ENCODE measurements at places on chromosomes 6 and 20.

GRCh38 chr6:124389127-124389526, 573.1 kb upstream of the RNF217 start:
- no peaks in the 10 kb centered on the region for H3K36me3 ChIP-seq
- H3K4me3 ChIP-seq: no peak overlapping the region
- H3K27me3 ChIP-seq: no peaks in the 10 kb centered on the region
- no peak for DNase-seq
- no peaks in the 10 kb centered on the region for H3K4me1 ChIP-seq

DNA sequence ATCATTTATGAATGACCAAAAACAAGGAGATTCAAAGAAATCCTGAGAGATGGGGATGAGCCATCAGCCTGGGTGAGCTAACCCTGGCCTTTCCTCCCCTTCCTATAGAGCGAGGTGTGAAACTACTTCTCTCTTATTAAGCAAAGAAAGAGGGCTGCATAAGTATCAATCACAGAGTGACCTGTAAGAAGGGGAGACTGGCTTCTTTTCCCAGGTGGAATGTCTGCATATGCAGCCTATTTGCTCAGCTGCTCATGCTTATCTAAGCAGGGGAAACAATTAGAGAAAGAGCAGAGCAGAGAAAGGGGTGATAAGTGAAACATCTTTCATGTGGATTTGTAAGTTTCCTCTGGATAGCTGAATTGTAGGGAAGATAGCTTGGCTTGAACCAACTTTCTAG, 160.0 kb downstream of the PKHD1 start:
- no peaks in the 10 kb centered on the region for H3K36me3 ChIP-seq
- no peak overlapping the region for H3K4me3 ChIP-seq
- H3K27ac ChIP-seq: no peak overlapping the region
- no peaks in the 10 kb centered on the region for H3K27me3 ChIP-seq
- H3K4me1 ChIP-seq: no peaks in the 10 kb centered on the region
- no peak for DNase-seq

DNA sequence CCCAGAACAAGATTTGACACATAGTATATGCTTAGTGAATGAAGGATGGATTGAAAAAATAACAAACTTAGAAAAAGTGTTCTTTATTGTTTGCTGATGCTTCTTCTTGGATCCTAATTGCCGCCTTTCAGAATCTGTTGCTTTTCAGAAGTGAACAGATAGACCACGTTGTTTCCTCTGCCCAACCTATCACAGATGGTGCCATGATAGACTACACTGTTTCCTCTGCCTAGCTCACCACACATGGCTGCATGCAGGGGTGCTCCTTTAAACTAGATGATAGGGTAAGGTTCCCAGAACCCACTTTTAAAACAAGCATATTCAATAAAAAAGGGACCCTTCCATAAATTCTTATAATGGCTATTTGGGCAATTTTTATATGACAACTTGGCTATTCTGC, 4.6 kb upstream of the RGS17 start:
- H3K4me3 ChIP-seq: no peak overlapping the region
- H3K27me3 ChIP-seq: peaks cover 8% of the 10 kb centered on the region
- no peak overlapping the region for H3K27ac ChIP-seq
- peaks cover 6% of the 10 kb centered on the region for H3K4me1 ChIP-seq
- H3K36me3 ChIP-seq: no peaks in the 10 kb centered on the region

DNA sequence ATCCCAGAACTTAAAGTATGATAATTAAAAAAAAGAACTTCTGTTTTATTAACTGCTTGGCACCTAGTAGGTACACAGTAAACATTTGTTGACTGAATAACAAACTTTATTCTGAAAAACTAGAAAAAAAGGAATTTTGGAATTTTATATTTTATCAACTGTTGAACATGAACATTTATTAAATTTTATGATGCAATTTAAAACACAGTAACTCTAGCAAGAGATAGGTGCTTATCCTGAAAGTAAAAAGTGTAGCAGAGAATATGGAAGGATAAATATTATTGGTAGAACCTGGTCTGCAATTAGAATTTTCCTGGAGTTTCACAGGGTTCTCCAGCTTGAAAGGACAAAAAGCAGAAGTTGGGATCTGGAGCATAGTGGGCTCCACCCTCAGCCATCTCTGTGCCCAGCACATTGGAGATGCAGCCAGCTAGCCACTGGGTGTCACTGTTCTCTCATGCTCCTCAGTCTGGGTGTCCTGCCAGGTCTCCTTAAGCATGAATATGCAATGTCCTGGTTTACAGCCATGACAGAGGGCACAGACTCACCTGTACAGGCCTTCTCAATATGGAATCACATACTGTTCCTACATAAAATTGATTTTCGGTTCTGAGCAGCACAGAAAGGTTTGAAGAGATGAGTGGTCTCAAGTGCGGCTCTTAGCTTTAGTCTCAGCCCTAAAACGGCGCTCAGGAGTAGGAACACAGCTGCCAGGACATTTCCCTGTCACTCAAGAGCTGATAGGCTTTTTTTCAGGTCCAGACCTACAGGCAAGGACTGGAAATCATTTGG, 31.7 kb upstream of the IL20RA start:
- H3K36me3 ChIP-seq: no peaks in the 10 kb centered on the region
- H3K27ac ChIP-seq: no peak overlapping the region
- peak; percentile 12 for DNase-seq
- no peaks in the 10 kb centered on the region for H3K4me1 ChIP-seq
- no peaks in the 10 kb centered on the region for H3K27me3 ChIP-seq
- no peak overlapping the region for H3K4me3 ChIP-seq

GRCh38 chr20:8855315-8855714, 213.6 kb upstream of the PLCB4 start:
- H3K27ac ChIP-seq: no peak overlapping the region
- H3K4me1 ChIP-seq: no peaks in the 10 kb centered on the region
- no peak for DNase-seq
- no peaks in the 10 kb centered on the region for H3K36me3 ChIP-seq

GRCh38 chr6:19715167-19715551, 122.0 kb upstream of the ID4 start:
- H3K27ac ChIP-seq: no peak overlapping the region
- H3K36me3 ChIP-seq: no peaks in the 10 kb centered on the region
- no peak for DNase-seq
- no peaks in the 10 kb centered on the region for H3K4me1 ChIP-seq
- H3K27me3 ChIP-seq: no peaks in the 10 kb centered on the region
- no peak overlapping the region for H3K4me3 ChIP-seq

DNA sequence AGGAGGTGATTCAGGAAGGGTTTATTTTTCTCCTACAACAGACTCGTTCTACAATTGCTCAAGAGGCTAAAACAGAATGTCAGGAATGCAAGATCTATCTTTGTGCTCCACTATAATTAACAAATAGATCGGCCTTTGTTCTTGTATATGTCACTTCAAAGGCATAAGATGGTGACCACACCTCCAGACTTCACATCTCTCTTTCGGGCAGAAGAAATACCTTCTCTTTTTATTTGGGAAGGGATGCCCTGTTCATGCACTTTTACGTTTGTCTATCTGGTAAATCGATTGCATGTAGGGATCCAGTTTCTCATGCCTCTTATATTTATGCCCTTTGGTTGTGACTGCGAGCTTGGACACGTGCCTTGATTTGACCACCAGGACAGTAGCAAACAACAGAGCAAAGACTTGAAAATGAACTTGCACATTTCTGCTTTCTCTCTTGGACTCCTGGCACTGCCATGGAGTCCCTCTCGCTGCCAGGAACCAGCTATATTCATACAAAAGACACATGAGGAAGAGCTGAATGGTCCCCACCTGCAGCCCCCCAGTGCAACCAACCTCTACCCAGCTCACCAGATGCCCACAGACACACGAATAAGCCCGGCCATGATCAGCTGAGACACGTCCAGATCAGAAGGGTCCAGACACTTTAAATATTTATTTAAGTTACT, 219.8 kb upstream of the STXBP5 start:
- no peaks in the 10 kb centered on the region for H3K4me1 ChIP-seq
- DNase-seq: no peak
- no peak overlapping the region for H3K4me3 ChIP-seq

DNA sequence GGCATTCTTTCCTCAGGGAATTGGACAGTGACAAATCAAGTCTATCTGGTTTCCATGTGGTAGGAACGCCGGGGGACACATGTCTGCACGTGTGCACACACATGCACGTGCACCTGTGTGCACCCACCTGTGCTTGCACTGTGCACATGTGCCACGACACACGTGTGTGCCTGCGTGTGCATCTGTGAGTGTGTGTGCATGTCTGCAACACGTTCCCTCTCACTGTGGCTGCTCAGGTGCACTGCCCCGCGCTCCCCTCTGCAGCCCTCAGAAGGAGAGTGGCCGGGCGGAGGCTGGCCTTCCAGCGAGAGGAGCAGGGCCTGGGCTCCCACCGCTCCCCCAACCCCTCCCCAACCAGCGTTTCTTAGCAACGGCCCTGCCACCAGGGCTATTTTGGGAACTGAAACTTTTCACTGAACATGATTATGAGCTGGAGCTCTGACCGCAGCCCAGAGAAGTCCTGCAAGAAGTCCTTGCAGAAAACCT, 147.8 kb downstream of the PHACTR3 start:
- H3K27me3 ChIP-seq: no peaks in the 10 kb centered on the region
- H3K27ac ChIP-seq: no peak overlapping the region
- H3K4me1 ChIP-seq: no peaks in the 10 kb centered on the region
- H3K4me3 ChIP-seq: no peak overlapping the region
- no peak for DNase-seq

- no peak overlapping the region for H3K4me3 ChIP-seq
- H3K4me1 ChIP-seq: no peaks in the 10 kb centered on the region
- H3K27me3 ChIP-seq: peaks cover 4% of the 10 kb centered on the region
These were observed 82.3 kb upstream of the RNF217 start for GRCh38 chr6:124879992-124880355.

GRCh38 chr6:64990652-64991304, 716.2 kb downstream of the EYS start:
- no peak overlapping the region for H3K4me3 ChIP-seq
- no peaks in the 10 kb centered on the region for H3K36me3 ChIP-seq
- DNase-seq: no peak
- no peaks in the 10 kb centered on the region for H3K4me1 ChIP-seq

GRCh38 chr6:137206577-137206976, 12.6 kb downstream of the IFNGR1 start:
- no peak overlapping the region for H3K27ac ChIP-seq
- peaks cover 3% of the 10 kb centered on the region for H3K4me1 ChIP-seq
- peaks cover 45% of the 10 kb centered on the region for H3K36me3 ChIP-seq
- no peak for DNase-seq
- no peaks in the 10 kb centered on the region for H3K27me3 ChIP-seq
- H3K4me3 ChIP-seq: no peak overlapping the region

GRCh38 chr6:8710668-8711431, 275.5 kb upstream of the SLC35B3 start:
- no peaks in the 10 kb centered on the region for H3K27me3 ChIP-seq
- no peaks in the 10 kb centered on the region for H3K4me1 ChIP-seq
- no peak for DNase-seq
- H3K36me3 ChIP-seq: no peaks in the 10 kb centered on the region
- H3K27ac ChIP-seq: no peak overlapping the region

GRCh38 chr6:32075781-32076180, 33.4 kb downstream of the TNXB start:
- no peaks in the 10 kb centered on the region for H3K4me1 ChIP-seq
- no peak overlapping the region for H3K27ac ChIP-seq
- H3K36me3 ChIP-seq: no peaks in the 10 kb centered on the region
- DNase-seq: no peak

DNA sequence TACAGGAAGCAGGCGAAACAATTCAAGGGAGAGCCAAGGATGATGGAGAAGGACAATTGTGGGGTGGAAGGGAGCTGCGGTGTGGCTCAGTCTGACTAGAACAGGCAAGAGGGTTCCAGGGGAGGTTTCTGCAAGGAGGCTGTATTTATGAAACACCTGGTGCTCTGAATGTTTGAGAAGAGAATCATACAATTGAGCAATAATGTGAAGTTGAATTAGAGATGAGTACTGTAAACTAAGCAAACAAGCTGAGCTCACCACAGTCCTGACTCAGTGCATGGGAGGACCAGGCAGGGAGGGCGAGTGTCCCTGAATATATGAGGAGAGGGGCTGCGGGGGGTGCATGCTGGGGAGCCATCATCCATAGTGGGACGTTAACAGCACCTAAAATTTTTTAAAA, 279.7 kb downstream of the KIF16B start:
- no peak overlapping the region for H3K27ac ChIP-seq
- no peaks in the 10 kb centered on the region for H3K36me3 ChIP-seq
- H3K4me3 ChIP-seq: no peak overlapping the region

- DNase-seq: no peak
- no peak overlapping the region for H3K27ac ChIP-seq
- no peaks in the 10 kb centered on the region for H3K36me3 ChIP-seq
- H3K27me3 ChIP-seq: peaks cover 12% of the 10 kb centered on the region
These were observed 29.1 kb upstream of the STX16 start for GRCh38 chr20:58621906-58622548.

DNA sequence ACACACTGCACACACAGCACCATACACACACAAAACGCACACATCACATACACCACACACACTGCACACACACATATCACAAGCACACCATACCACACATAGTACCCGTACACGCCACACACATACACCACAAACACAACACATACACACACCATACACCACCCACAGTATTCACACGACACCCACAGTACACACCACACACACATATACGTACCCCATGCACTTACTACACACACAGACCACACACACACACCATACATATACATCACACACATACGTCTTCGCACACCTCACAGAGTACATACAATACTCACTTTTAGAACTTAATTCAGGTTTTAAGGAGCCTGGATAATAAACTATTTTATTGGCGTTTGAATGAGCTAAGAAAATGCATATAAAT, 1805.3 kb upstream of the DEFB115 start:
- no peaks in the 10 kb centered on the region for H3K27me3 ChIP-seq
- DNase-seq: no peak
- no peak overlapping the region for H3K27ac ChIP-seq
- no peaks in the 10 kb centered on the region for H3K36me3 ChIP-seq
- no peak overlapping the region for H3K4me3 ChIP-seq

GRCh38 chr6:115643762-115644161, 416.9 kb downstream of the FRK start:
- no peaks in the 10 kb centered on the region for H3K4me1 ChIP-seq
- H3K4me3 ChIP-seq: no peak overlapping the region
- no peaks in the 10 kb centered on the region for H3K36me3 ChIP-seq
- no peak for DNase-seq
- H3K27me3 ChIP-seq: no peaks in the 10 kb centered on the region

- no peak overlapping the region for H3K4me3 ChIP-seq
- no peaks in the 10 kb centered on the region for H3K27me3 ChIP-seq
- DNase-seq: no peak
These were observed 120.5 kb downstream of the MEI4 start for GRCh38 chr6:77773157-77773822.

All from CD4-positive, alpha-beta T cell (primary cell).